Mucosa of gallbladder (tissue), 1 donor: ENCODE measurements at places on chromosomes 4 and X. TPM values are rescaled to one million over a fixed set of nuclear protein-coding genes. Genes with fewer than 3 reads are reported as not detected.

The CXCL10 gene
- total RNA-seq, result 0.81 TPM

The EPHA5 gene
- total RNA-seq, result 0.14 TPM

The FAM156A gene
- total RNA-seq, result 22.4 TPM

The DGAT2L6 gene
- total RNA-seq, result not detected

The TEX13D gene
- total RNA-seq, result not detected

DNA sequence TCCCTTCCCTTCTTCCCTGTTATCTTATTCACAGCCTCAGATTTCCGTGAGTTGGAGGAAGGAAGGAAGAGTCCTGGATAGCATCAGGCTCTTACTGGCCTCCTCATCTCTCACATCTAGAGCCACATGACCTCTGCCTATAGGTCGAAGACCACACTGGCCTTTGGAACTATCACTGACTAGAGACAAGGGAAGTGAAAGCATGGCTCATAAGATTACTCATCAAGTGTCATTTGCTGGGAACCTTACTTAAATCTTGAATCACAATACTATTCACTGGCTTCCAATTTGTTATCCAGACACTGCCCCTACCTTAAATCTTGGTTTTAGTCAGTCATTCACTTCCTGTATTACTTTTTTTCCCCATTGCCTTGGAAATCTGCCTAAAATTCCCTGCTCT, 61.6 kb upstream of the MTMR8 start:
- DNase-seq, result no peak

- DNase-seq, result no peak
These were observed 41.2 kb upstream of the ENOX2 start for GRCh38 chrX:130944230-130944629.

GRCh38 chr4:78953769-78954666, 14.8 kb upstream of the PAQR3 start:
- DNase-seq, result no peak

DNA sequence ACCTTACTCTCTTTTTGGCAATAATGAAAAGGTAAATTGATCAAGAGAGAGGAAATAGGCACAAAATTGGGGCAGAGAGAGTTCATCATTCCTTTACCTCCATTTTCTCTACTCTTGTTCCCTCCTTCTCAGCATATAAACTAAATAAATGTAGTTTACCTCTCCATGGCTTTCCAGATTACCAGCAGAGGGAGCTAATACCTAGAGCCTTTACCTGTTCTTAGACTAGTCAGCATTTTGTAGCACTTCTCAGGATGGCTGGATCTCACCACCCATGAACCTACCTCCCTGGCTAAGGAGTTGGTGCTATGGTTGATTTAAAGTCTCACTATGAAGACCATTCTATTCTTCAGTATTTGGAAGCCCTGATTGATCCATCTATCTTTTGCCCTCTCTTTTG, 15.7 kb downstream of the OFD1 start:
- no peak for DNase-seq

- peak; percentile 2 for DNase-seq
These were observed 152.5 kb upstream of the PJA1 start for GRCh38 chrX:69317721-69318120.

- no peak for DNase-seq
These were observed 6.3 kb upstream of the SH3KBP1 start for GRCh38 chrX:19893727-19894126.

DNA sequence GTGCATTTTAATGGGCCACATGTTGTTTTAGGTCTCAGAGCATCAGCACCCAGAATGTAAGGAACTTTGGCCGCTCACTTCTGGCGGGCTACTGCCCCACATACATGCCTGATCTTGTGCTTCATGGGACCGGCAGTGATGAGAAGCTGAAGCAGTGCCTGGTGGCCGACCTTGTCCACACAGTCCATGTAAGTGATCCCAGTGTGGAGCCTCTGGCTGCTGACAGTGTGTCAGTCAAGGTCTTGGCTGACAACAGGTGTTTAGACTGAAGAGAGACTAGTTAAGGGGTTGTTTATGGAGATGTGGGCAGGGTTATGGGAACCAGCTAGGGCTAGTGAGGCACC, 101.4 kb downstream of the FNIP2 start:
- no peak for DNase-seq

GRCh38 chrX:137566746-137567679, 1.1 kb downstream of the ZIC3 start:
- DNase-seq, result no peak

DNA sequence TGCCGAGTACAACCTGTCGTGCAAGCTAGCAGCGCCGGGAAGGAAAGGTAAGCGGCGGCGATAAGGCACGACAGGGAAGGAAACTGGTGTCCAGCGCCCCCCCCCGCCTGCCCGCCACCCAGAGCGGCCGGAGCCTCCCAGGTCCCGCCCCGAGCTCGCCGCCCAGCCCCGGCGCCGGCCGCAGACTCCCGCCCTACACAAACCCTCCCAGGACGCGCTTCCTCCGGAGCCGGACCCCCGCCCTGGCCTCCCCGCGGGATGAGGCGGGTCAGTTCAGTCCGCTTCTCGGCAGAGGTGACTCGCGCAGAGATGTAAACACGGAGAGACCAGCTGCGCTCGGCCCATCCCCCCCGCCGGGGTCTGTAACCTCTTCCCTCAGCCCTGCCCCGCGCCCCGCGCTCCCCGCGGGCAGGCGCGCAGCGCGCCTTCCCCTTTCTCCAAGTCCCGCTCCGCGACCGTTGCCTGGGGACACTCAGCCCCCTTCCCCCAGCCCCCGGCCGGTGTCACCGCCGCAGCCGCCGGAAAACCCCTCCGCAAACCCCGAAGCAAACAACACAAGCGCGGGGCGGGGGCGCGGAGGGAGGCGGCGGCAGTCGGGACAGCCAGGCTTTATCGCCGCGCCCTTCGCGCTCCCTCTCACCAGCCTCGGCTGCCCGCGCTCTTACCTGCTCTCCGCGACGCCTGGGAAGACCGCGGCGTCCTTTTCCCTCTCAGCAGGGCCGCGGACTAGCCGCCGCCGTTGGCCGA, 543 bp downstream of the ELF2 start:
- DNase-seq, result peak; percentile 79

DNA sequence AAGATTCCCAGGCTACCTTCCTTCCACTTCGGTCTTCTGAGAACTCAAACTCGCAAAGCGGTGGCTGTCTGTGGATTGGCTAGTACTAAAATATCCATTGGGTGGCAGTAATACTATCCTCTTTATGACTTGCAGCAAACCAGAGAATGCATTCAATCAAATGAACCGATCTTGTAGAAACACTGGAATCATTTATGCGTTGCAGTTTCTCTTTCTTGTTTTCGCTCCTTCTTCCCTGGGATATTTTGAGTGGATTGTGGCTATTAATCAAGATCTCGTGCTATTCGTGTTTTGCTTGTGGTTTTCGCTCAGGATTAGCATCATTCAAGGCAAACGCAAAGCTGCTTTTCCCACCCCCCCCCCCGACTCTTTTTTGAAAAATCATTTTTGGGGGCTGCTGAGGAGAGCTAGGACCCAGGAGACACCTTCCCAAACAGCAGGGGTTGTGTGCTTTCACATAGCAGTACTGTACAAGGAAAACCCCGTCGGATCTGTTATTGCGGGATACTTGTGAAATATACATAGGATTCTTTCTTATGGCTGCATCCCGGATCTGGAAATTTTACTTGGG, at the start of gene IL1RAPL1:
Gene IL1RAPL1 (plus strand): TSS at position 466 of the 571 bp plus-strand sequence.
- DNase-seq, result no peak

DNA sequence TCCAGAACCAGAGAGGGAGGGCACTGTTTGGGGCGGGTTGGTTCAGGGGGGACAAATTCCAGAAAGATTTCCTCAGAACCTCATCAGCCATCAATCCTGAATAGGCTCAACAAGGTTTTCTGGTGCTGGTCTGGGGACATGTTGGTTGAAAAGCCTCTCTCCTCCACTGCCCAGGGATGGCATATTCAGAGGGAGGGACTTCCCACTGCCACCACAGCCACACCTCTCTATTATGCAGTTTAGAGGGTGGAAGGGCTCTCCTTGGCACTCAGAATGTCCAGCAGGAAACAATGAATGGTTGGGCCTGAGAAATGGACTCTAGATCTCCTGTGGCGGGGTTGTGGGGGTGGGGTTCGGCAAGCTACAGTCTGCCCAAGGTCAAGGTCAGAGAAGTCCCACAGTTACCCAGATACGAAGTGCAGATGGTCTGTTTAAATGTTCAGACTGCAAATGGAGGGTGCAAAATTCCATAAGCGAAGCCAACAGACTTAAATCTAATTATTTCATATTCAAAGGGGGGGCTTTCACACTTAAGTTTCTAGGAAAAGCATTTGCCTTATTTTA, 70.7 kb downstream of the LEF1 start:
- no peak for DNase-seq

GRCh38 chr4:12949719-12950490, 534.2 kb downstream of the RAB28 start:
- no peak for DNase-seq

DNA sequence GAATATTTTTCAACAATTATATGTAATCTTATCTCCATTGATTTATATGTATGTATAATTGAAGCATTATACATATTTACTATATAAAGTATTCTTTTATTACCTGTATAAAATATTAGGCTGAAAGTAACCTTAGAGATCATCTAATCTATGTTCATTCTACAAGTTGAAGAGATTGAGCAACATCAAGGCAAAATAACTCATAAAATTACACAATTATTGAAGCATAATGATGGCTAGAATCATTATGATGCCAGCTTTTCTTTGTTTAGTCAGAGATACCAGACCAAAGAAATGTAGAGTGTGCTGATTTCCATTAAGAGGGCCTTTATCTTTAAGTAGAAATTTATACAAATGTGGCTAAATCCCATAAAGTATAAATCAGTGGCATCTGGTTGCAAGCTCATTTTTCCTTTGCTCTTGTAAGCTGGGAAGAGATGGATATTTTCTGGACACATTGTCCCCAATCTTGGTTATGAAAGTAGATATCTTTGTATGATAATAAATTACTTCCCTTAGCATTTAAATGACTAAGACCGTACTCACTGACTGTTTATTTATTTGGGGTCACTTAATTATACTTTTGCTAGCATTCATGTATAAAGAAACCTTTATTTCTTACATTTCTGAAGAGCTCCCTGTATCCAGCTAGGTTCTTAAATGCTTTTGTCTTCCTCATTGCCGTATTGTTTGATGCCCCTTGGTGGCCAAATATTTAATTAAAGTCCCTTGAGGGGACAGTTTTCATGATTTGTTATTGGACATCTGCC, 339.8 kb downstream of the PCDH7 start:
- DNase-seq, result no peak

- DNase-seq, result no peak
These were observed 22.1 kb downstream of the SLIT2 start for GRCh38 chr4:20273793-20274192.

- DNase-seq, result no peak
These were observed 93.9 kb downstream of the NSUN7 start for GRCh38 chr4:40843696-40844095.
